ENCODE measurements at places on chromosomes 16 and 17. TPM values are rescaled to one million over a fixed set of nuclear protein-coding genes. Genes with fewer than 3 reads are reported as not detected.

GRCh38 chr17:53942898-53943297, 120.2 kb downstream of the KIF2B start:
- H3K27ac ChIP-seq: no peak overlapping the region
- no peaks in the 10 kb centered on the region for H3K36me3 ChIP-seq
- no peak for DNase-seq
- H3K4me1 ChIP-seq: no peaks in the 10 kb centered on the region

- no peaks in the 10 kb centered on the region for H3K27me3 ChIP-seq
- no peaks in the 10 kb centered on the region for H3K4me1 ChIP-seq
- H3K36me3 ChIP-seq: no peaks in the 10 kb centered on the region
Observed at GRCh38 chr17:32558326-32558955, 71.6 kb downstream of the CDK5R1 start.

DNA sequence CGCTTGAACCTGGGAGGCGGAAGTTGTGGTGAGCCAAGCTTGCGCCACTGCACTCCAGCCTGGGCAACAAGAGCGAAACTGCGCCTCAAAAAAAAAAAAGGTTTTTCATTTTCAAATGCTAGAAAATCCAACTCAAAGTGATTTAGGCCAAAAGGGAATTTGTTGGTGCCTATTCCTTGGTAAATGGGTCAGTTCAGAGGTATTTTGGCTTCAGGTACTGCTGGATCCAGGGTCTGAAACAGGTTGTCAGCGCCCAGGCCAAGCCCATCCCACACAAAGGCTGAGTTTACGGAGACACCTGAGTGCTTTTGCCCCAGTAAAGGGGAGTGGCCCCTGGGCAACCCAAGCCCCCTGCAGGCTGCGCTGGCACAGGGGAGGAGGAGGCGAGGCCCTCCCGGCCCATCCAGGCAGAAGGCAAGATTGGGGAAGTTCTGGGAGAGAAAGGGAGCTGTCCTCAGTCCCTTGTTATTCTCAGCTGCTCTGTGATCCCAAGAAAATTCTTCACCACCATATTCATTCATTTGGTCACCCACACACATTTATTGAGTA, 8.5 kb upstream of the JPH3 start:
- H3K27me3 ChIP-seq: peaks cover 40% of the 10 kb centered on the region
- DNase-seq: no peak
- H3K36me3 ChIP-seq: no peaks in the 10 kb centered on the region

GRCh38 chr17:17928398-17929287, 43.6 kb downstream of the TOM1L2 start:
- no peak overlapping the region for H3K27ac ChIP-seq
- DNase-seq: no peak
- no peak overlapping the region for H3K4me3 ChIP-seq
- no peaks in the 10 kb centered on the region for H3K36me3 ChIP-seq
- no peaks in the 10 kb centered on the region for H3K4me1 ChIP-seq

DNA sequence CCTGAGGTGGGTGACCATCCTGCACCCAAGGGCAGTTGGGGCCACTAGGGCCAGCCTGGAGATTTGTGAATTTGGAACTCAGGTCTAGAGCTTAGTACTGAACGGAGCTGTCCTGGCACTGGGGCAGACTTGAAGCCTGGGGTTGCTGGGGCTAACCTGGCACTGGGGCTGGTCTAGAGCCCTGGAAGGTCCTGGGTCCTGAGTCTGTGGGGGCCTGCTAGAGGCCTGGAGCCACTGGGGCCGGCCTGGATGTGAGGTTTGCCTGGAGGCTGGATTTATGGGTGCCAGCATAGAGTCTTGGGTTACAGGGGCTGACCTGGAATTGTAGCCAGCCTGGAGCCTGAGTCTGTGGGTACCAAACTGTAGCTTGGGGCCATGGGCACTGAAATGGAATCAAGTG, 1216.9 kb downstream of the CDH11 start:
- no peaks in the 10 kb centered on the region for H3K27me3 ChIP-seq
- peak; percentile 47 for DNase-seq
- H3K27ac ChIP-seq: no peak overlapping the region

DNA sequence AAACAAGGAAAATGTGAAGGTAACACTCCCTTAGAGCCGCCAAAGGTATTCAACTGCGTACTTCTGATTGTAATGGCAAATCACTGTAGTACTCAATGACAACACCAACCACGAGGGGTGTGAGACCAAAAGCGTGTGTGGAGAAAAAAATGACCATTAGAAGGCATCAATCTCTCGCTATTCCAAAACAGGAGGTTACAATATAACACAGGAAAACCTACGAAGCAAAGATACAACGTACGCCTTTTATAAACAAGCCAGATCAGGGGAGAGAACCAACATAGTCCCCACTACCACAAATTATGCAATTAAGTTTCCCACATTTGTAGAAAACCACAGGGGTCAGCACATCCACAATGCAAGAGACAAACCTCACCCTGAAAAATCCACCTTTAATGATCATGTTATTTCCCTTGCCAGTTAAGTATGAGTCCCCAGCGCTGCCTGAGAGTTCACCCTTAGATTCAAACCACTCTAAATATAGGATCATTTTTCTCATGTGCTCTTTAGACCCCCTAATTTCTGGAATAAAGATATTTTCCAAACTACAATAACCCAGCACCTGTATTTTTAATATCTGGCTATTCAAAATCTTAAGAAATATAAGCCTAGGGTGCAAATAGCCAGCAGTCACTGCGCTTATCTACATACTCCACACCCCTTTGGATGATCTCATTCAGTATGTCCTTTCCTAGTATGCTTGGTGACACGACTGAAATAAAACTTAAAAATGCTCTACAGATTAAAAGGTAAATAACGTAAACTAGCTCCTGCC, 12.4 kb downstream of the TEX14 start:
- H3K27me3 ChIP-seq: no peaks in the 10 kb centered on the region
- H3K27ac ChIP-seq: no peak overlapping the region
- DNase-seq: no peak
- H3K36me3 ChIP-seq: no peaks in the 10 kb centered on the region
- H3K4me3 ChIP-seq: no peak overlapping the region

Gene CD300LG
- 4.0 TPM for total RNA-seq

Gene NGFR
- total RNA-seq: 36.8 TPM
